ENCODE measurements at places on chromosomes 6 and 20.

DNA sequence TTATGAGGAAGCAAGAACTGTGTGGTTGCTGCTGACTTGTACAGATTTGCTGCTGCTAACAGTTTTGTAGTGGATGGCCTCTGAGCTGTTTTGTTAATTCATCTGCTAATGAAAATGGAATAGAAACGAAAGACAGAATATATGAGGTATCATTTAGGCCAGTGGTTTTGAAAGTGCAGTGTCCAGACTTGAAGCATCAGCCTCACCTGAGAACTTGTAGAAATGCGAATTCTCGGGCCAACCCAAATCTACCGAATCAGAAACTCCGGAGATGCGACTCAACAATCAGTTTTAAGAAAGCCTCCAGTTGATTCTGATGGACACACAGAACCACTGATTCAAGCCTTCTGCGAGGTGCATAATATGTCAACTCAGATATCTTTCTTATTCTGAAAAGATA is 62.5 kb downstream of the CAP2 start:
- DNase-seq = no peak

DNA sequence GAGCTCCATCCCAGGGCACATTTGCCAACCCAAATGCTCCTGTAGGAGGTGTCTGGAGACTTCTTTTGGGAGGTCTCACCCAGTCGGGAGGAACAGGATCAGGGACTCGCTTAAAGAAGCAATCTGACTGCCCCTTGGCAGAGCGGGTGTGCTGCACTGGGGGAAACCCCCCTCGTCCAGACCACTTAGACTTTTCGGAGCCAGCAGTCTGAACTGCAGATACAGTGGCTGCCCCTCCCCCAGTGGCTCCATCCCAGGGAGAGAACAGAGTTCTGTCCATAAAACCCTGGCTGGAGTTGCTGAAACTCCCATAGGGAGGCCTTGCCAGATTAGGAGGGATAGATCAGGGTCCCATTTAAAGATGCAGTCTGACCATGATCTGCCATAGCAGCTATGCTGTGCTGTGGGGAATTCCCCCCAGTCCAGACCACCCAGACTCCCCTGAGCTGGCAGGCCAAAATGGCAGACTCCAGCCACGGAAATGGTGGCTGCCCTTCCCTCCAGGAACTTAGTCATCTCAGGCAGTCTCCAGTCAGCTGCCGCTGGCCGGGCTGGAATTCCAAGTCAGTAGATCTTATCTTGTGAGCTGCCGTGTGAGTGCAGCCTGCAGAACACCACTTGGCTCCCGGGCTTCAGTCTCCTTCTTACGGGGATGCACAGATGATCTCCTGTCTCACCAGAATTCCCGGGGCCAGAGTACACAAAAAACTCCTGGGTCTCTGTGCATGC is 278.1 kb upstream of the SASH1 start:
- no peak for DNase-seq

DNA sequence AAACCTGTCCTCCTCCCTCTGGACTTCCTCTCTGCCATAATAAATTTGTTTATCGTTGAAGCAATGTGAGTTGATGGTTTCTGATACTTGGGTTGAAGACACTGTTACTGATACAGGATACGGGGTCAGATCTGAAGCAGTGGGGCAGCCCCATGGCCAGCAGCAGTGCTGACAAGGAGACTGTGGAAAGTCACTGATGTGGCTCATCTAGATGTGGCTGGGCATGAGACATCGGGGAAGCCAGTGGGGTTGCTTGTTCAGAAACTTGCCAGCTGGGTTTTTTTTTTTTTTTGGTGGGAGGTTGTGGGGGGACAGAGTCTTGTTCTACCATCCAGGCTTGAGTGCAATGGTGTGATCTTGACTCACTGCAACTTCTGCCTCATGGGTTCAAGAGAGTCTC is 2.6 kb upstream of the BPI start:
- no peak for DNase-seq

GRCh38 chr6:163679753-163680152 is 265.2 kb downstream of the QKI start:
- DNase-seq = no peak

DNA sequence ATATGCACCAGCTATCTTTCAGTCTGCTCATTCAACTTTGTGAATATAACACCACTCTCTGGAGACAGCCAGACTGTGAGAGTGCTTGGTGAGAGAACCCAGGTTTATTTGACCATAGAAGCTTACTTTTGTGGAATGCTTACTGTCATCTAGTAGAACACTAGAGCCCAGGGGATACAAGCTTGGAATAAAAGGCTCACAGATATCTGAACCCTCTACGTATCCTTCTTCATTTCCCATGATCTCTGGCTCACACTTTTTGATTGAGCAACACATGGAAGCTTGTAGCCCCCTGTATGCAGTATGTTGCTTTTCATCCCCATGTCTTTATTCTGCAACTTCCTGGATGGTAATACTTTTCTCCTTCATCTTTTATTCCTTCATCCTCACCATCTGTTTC is 835.3 kb upstream of the CITED2 start:
- DNase-seq = no peak

DNA sequence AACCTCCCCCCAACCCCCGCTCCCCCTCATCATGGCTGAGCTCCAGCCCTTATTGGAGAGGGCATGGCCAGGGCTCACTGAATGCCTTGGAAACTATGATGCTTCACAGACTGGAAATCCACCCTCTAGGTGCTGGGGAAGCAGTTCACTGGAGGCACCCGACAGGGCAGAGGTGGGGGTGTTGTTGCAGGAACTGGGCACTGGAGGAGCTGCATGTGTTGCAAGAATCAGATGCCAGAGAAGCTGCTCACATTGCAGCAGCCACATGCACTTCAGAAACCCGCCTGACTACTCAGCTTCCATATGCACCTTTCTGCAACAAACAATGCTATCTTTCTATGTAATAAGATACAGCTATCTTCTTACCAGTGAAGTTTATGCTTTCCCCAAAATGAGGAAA is 7.9 kb upstream of the TBPL1 start:
- DNase-seq = no peak

DNA sequence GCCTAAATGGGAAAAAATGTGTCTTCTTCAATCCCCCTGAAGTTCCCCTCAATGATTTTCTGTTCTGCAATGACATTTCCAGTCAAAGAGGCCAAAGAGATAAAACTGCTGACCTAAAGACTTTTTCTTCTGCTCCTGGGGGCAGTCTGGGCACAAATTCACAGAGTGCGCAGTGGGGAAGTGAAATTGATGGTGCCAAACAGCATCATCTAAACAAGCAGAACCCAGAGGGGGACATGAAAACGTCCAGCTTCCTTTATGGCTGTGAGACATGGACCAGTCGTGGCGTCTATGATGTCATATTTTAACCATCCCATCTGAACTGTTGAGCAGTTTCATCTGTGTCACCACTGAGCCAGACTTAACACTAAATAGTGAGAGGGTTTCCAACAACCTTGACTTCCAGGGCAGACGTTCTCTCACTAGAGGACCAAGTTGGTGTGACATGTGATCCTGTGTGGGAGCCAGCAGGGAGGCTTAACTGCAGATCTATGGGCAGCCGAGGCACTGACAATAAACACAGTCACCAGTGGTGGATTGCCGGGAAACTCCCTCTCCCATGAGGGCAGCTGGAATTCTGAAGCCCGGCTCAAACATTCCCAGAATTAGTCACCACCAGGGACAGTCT is 12.4 kb downstream of the SCML4 start:
- no peak for DNase-seq

GRCh38 chr6:73394577-73395354 is at the start of gene DDX43:
Gene DDX43, plus strand, starts transcription at chr6:73394828. Its CDS starts 78 bp downstream, at chr6:73394906.
- no peak for DNase-seq
